ENCODE measurements at places on chromosomes 1 and 21. TPM values are rescaled to one million over a fixed set of nuclear protein-coding genes. Genes with fewer than 3 reads are reported as not detected.

The ETV3L gene
- total RNA-seq, result not detected

The CD5L gene
- not detected for total RNA-seq

The MAP3K21 gene
- 1.3 TPM for total RNA-seq

The EFNA3 gene
- total RNA-seq, result 0.43 TPM

The IFI44 gene
- 4.7 TPM for total RNA-seq
